ENCODE measurements at places on chromosomes 1 and 21.
A peak's percentile ranks its signal among the peaks of the same experiment; 100 is the strongest.

DNA sequence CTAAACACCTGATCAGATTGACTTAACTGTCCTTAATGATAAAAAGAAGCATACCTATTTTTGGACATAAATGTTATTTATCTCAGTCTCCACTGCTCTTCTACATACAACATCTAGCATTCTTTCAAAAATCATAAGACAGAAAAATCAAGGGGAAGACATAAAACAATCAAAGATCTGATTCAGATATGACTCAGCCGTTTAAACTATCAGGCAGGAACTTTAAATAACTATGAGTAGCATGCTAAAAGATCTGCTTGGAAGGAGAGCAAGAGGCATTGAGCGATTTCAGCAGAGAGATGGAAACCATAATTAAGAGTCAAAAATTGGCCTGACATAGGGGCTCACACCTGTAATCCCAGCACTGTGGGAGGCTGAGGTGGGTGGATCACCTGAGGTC lies 27.2 kb upstream of the SLC22A15 start:
- no peak for DNase-seq

GRCh38 chr1:92934395-92935378 lies 26.6 kb downstream of the DIPK1A start:
- DNase-seq = peak; percentile 59

DNA sequence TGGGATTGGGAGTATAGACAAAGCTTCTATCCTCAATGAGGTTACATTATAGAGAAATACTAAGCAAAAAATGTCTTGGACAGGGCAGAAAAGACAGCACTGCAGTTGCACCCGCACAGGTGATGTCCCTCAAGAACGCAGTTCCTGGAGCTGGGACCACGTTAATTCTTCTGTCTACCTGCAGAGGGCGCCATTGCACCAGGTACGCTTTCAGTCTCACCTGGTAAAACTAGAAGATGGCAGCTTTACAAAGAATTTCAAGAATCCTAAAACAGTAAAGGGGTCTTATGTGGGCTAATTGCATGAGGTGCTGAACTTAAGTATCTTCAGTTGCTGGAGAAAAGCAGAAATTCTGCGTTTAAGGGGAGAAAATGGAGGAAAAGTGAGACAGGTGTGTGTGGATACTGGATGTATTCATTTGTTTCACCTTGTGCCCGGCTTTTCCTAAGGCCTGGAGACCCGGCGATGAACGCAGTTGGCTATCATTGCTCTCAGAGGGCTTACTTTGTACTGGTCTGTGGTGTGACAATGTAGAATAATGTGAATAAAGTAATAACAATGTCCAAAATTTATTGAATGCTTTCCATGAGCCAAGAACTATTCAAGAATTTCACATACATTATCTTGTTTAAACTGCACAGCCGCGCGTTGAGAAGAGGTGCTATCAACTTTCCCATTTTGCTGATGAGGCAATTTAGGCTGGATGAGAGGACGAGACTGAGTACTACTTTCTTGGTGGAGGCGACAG lies 276.3 kb upstream of the GREM2 start:
- DNase-seq = peak; percentile 20

GRCh38 chr1:84856726-84857270 lies 36.2 kb downstream of the LPAR3 start:
- no peak for DNase-seq

DNA sequence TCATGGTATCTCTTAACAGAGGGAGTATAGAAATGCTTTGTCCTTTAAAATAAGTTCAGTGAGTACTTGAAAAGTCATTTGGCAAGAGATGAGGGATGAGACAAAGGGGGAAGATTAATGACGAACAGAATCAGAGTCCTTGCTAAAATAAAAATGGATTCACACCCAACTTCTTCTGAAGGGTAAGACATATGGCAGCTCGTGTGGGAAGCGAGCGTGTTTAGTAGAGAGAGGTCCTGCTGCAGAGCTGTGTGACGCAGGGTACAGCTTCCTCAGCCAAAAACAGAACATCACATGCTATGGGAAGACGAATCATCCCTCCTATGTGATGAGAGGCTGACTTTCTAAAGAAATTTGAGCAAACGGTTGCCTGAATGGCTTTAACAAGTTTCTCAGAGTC lies 158.5 kb upstream of the LMO4 start:
- no peak for DNase-seq

Data from midbrain (tissue), 1 donor.